ENCODE measurements at places on chromosomes 1 and 21.
A peak's percentile ranks its signal among the peaks of the same experiment; 100 is the strongest.

DNA sequence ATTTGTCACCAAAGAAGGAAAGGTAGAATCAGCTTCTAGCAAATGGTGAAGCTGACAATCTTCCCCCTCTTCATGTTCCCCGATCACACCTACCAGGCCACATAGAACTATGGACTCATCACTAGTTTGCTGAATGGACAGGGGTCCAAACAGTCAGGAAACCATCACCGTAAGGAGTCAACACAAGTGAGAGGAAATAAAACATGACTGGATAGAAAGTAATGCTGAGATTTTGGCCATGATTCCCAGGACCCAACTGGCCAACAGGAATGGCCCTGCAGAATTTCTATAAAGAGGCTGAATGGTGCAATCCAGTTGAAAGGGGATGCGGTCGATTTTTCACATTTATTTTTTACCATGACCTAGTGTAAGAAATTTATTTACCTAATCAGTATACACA, 10.7 kb downstream of the DDAH1 start:
- no peak for DNase-seq

DNA sequence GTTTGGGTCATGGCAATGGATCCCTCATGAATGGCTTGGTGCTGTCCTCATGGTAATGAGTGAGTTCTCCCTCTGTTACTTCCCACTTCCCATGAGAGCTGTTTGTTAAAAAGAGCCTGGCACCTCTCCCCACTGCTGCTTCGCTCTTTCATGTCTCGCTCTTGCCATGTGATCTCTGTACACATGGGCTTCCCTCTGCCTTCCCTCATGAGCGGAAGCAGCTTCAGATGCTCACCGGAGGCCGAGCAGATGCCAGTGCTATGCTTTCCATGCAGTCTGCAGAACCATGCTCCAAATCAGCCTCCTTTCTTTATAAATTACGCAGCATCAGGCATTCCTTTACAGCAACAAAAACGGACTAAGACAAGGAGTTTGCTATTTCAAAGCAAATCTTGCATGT, 14.9 kb upstream of the GNPAT start:
- DNase-seq: no peak

- no peak for DNase-seq
Measured at GRCh38 chr1:11463177-11463576, 15.8 kb upstream of the DISP3 start.

DNA sequence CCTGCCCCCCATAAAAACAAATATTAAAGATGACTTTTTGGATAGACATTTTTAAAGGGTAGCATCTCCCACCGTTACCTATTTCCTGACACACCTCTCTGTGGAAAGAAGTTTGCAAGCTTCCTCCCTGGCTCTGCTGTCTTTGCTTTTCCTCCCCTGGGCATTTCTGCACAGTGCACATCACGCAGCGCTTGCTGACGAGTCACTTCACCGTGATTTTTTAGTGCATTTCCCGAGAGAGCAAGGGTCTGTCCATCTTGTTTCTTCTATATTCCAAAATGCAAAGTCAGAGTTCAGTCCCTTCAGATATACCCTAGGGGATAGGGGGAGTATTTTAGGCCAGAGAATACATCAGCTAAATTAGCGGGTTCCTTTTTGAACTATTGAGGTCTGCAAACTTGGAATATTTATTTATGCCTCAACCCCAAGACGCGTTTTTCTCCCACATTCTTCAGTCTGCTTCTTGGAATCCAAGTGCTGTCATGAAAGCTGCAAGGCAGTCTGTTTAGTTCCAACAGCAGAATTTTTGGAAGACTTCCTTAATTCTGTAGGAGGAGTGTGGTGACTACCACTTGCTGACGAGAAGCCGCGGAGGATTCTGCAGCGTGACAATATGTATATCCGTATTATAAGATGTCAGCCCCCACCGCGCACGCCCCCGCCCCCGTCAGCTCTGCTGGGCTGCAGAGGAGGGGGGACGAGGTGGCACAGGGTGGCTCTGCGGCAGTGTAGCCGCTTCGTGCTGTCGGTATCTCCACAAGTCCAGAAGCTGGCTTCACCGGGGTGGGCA, 22.4 kb downstream of the SMYD2 start:
- DNase-seq: peak; percentile 41

GRCh38 chr1:54310439-54311328, 95.5 kb downstream of the SSBP3 start:
- peak; percentile 94 for DNase-seq
